Peyer's patch (tissue), 4 donors: ENCODE measurements at places on chromosomes 2 and 18. TPM values are rescaled to one million over a fixed set of nuclear protein-coding genes. Genes with fewer than 3 reads are reported as not detected.

DNA sequence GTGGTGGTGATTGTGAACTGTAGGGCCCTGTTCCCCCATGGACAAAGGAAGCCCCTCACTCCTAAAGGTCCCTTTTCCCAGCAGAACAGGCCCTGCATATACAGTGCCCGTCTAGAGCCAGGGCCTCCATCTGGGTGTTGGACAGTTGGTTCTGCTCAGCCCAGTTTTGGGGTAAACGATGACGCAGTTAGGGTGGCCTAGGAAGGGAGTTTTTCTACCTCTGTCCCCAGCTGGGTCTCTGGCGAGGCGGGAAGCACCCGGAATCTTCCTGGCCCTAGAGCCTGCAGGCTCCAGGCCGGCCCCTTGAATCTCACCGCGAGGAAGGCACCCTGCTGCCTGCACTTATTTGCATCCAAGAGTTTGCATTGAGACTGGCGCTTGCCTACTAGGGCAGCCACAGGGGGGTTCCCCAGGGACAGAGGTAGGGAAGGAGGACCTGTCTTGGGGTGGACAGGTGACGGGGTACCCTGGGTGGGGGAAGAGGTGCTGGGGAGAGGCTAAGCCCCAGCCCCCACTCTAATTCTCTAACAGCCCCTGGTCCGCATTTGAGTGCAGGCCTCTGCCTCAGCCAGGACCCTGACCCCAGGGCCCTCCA is 529 bp upstream of the MTA3 start:
- DNase-seq: peak; percentile 57

- DNase-seq: no peak
Observed at GRCh38 chr2:203774760-203775159, 68.3 kb downstream of the CD28 start.

CHRNA1 gene
- not detected for total RNA-seq

- no peak for DNase-seq
Observed at GRCh38 chr2:50385349-50385748, 646.6 kb downstream of the NRXN1 start.

DNA sequence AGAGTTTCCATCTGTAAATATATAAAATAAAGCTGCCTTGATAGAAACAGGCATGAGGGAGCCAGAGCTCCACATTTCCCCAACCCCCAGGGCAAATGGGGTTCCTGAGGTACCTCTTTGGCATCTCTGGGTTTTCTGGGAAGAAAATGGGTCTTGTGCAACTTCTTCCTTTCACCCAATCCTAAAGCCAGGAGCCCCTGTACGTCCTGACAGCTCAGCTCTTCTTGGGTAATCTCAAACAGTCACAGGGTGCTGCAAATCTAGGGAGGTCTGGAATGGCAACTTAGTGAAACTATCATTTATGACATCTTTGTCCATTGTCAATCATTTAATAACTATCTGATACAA is 36.6 kb upstream of the STAT1 start:
- no peak for DNase-seq
